ENCODE measurements at places on chromosomes 5 and 9. TPM values are rescaled to one million over a fixed set of nuclear protein-coding genes. Genes with fewer than 3 reads are reported as not detected.

CLTA gene
- total RNA-seq = 72.3 TPM

FOXD4 gene
- total RNA-seq = 0.30 TPM

SEMA5A gene
- total RNA-seq = 4.5 TPM

IL3 gene
- not detected for total RNA-seq

NR5A1 gene
- total RNA-seq = not detected

GABRB2 gene
- not detected for total RNA-seq
